ENCODE measurements at places on chromosomes 6 and 20. TPM values are rescaled to one million over a fixed set of nuclear protein-coding genes. Genes with fewer than 3 reads are reported as not detected.

The ANKEF1 gene
- total RNA-seq, result 2.3 TPM

The SPO11 gene
- total RNA-seq, result not detected

The ZBTB46 gene
- 46.9 TPM for total RNA-seq

The PDE10A gene
- 7.2 TPM for total RNA-seq

The NHSL1 gene
- 63.3 TPM for total RNA-seq

The ADGRB3 gene
- not detected for total RNA-seq

Data from bladder microvascular endothelial cell (primary cell).